ENCODE measurements at places on chromosomes 3 and 15.

DNA sequence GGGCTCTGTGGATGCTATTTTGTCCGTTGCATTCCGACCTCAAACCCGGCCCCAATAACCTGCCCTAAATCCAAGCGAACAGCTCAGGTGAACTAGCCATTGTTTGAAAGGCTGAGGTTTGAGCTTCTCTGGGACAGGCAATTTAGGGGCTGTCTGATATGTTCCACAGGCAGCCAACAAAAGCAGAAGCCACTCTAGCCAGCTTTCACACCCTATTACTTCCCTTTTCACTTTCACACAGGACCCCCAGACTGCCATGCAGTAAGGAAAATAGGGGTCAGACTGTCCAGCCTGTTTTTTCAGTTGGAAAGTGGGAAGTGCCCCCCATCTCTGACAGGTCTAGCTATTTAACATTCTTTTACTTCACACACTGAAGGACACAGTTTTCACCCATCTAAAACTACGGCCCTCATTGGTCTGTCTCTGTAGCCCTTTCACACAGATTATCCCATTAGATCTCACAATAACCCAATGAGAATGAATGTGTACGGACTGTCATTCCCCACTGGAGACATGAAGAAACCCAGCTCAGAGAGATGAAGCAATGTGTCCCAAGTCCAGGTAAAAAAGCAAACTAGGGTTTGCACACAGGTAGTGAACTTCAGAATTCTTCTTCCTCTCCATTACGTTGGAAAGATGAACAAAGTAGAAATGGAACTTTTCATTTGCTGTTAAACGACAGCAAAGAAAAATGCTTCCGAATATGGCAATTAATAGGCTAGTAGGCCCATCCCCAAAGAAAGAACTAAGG lies 1.9 kb downstream of the CCDC12 start:
- DNase-seq = no peak

DNA sequence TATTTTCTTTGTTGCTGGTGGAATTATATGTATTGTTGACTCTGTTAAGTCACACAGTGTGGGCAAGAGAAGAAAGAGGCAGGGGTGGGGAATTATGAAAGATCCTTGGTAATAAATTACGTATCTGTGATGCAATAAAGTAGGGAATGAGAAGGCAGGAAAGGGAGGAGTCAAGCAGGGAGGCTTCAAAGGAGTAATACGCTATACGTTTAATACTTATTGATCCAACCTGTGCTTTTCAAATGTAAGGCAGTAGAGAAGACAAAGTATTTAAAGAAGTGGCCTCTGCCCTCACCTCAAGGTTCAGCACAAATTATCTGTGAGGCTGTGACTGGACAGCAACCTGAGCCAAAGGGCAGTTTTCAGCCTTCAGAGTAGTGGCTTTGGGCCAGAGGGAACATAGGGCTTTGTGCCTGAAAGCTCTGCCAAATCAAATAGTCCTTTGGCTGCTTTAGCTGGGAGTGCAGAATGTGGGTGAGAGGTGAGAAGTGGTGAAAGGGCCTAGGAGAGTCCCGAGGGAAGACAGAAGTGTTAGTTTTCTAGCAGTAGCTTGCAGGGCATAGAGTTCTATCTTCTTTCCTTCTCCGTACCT lies 1.2 kb upstream of the PLIN1 start:
- DNase-seq = no peak

GRCh38 chr3:168722091-168722490 lies 626.4 kb upstream of the GOLIM4 start:
- no peak for DNase-seq

- peak; percentile 80 for DNase-seq
Measured at GRCh38 chr3:169668957-169669741, 5.6 kb upstream of the MECOM start.

GRCh38 chr3:150588027-150588830 lies 14.9 kb upstream of the SELENOT start:
- no peak for DNase-seq

- peak; percentile 46 for DNase-seq
Measured at GRCh38 chr15:90981681-90982080, 12.7 kb downstream of the PRC1 start.

DNA sequence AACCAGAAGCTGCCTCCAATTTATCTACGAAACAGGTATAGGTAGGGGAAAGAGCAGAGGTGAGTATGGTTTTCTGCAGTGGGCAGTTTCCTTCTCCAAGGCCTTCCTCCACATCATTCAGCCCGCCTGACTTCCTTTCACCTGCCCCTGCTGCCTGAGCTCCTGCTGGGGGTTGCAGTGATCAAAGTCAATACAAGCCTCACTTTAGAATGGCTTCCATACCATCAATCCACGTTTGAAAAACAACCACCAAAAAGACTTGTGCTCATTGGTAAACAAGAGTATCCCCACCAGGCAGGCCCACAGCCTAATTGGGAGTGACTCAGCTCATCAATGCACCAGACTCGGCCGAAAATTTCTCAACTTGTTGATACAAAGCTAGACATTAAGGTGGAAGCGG lies 159.9 kb downstream of the MAGI1 start:
- no peak for DNase-seq

- no peak for DNase-seq
Measured at GRCh38 chr15:100438570-100438969, 90.2 kb downstream of the CERS3 start.

DNA sequence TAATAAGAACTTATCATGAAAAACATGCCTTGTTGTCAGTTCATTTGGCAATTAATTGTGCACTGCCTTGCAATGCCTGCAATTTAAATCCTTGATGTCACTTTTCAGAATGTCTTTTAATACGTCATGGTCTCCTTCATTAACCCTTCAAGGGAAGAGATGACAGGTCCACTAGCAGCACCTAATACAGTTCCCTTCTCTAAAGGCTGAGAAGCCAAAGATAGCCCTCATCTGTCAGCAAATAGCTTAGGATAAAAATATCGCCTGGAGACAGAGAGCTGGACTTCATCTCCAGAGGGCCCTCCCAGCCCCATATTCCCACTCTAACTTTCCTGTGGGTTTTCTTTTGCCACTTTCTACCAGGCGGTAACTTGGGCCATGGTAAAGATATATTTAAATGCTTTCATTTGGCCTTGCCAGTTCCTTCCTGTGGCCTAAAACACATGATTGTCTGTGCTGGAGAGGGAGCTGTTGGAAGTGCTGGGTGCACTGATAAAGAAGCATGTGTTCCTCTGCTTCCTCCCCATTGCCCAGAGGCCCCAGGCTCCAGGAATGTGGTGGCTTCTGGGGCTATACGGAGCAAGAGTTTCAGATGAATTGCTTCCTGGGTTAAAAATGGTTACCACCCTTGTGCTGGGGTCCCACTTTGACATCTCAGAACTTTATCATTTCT lies 76.3 kb upstream of the UMPS start:
- no peak for DNase-seq

DNA sequence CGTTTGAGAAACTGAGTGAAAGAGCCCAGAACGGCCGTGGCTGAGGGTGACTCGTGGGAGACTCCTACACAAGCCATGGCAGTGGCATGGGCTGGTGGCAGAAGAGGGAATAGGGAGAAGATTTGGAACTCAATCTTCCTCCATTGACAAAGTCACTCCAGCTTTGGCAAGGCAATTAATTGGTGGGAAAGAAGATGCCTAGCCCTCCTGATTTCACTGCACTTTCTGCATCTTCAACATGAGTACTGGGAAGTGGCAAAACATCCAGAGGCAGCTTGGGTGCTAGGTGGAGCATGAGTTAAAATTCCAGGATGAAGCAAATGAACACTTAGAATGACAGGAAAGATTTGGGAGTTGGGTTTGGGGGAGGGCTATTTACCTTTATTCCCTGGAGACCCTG lies 1.4 kb upstream of the TGFBR2 start:
- DNase-seq = no peak
